Thoracic aorta (tissue), 2 donors: ENCODE measurements at places on chromosomes 1 and 21.

- no peak for DNase-seq
Observed at GRCh38 chr1:245894843-245895242, 612.2 kb downstream of the SMYD3 start.

- DNase-seq: no peak
Observed at GRCh38 chr1:220339581-220339980, 67.3 kb upstream of the RAB3GAP2 start.

DNA sequence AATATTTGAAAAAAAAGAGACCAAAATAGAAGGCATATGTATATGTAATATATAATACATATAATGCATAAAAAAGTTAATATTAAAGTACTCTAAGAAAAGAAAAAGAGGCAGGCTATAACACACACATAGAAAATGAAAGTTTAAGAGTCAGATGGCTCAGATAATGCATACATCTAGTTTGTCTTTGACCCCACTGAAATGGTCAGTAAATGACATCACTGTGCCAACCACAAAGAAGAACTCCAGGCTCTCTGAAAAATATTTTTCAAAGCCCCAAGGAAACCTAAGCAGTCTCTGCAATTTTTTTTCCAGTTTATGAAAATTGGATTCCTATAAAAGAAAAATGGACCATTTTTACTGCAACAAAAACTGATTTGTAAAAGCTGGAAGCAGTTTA lies 55.4 kb upstream of the SCYL3 start:
- DNase-seq: no peak

GRCh38 chr21:15839601-15840000 lies 109.8 kb downstream of the USP25 start:
- no peak for DNase-seq

GRCh38 chr1:54357967-54358366 lies 48.2 kb downstream of the SSBP3 start:
- DNase-seq: no peak

GRCh38 chr1:54273795-54274163 lies 73.8 kb downstream of the MRPL37 start:
- DNase-seq: no peak

- DNase-seq: no peak
Observed at GRCh38 chr1:177122461-177123251, 41.9 kb downstream of the ASTN1 start.

DNA sequence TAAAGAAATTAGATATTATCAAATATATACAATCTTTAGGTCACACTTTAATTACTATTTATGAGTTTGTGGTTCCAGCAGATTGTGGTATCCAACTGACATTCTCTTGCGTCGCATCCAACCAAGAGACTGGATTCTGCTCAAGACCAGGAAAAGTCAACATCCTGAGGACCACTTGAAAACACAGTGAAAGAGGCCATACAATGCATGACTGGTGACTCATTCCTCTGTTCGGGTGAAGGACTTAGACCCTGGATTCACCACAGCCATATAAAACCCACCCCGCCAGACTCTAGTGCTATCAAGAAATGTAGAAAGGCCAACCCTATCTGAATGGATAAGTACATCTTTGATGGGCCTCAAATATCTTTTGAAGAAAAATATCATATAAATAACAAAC lies 14.5 kb upstream of the CFHR4 start:
- DNase-seq: no peak

- no peak for DNase-seq
Observed at GRCh38 chr1:198934901-198935305, 296.1 kb downstream of the PTPRC start.

GRCh38 chr1:86618358-86618757 lies 71.5 kb downstream of the CLCA4 start:
- DNase-seq: no peak

DNA sequence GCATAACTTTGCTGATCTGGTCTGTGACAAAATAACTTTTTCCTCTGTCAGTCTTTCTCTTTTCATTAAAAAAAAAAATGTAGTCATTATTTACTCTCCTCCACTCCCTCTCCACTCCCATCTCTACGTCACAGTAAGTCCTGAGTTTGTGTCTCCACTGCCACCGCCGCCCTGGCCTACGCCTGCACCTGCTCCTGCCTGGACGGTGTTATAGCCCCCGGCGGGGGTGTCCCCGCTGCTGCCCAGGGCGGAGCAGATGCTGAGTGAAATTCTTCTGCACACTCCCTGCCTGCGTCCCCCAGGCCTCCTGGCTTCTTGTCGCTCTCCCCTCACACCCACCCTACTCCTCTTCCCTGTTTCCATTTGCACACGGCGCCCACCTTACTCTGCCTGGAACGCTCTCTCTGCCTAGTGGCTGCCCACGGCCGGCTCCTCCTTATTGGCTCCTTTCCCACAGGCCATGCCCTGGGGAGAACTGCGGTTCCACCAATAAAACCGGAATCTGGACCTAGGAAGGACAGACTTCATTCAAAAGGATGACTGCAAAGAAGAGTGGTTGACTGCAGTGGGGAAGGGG lies 55.2 kb upstream of the C1orf174 start:
- DNase-seq: no peak

- no peak for DNase-seq
Observed at GRCh38 chr21:39489380-39489924, 37.7 kb downstream of the SH3BGR start.

- peak; percentile 15 for DNase-seq
Observed at GRCh38 chr1:10726355-10726754, 70.1 kb downstream of the CASZ1 start.

- DNase-seq: no peak
Observed at GRCh38 chr1:33849211-33849610, 14.7 kb upstream of the HMGB4 start.

- no peak for DNase-seq
Observed at GRCh38 chr1:26689504-26689903, 6.3 kb upstream of the ARID1A start.

DNA sequence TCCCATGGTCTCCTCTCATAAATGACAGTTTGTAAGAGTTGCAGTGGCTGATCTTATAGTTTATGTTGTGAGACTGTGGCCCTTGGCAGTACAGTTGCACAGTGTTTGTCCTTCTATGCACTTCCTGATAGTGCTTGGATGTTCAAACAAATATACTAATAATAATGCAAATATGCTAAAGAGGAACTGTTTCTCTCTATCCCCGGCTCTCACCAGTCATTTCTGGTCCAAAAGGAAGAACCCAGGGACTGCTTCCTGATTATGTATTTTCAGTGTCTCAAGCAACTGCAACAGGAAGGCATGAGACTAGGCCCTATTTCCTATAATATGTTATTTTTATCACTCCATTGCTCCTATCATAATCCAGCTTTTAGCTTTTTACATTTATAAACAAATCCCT lies 17.0 kb upstream of the SUCO start:
- no peak for DNase-seq

DNA sequence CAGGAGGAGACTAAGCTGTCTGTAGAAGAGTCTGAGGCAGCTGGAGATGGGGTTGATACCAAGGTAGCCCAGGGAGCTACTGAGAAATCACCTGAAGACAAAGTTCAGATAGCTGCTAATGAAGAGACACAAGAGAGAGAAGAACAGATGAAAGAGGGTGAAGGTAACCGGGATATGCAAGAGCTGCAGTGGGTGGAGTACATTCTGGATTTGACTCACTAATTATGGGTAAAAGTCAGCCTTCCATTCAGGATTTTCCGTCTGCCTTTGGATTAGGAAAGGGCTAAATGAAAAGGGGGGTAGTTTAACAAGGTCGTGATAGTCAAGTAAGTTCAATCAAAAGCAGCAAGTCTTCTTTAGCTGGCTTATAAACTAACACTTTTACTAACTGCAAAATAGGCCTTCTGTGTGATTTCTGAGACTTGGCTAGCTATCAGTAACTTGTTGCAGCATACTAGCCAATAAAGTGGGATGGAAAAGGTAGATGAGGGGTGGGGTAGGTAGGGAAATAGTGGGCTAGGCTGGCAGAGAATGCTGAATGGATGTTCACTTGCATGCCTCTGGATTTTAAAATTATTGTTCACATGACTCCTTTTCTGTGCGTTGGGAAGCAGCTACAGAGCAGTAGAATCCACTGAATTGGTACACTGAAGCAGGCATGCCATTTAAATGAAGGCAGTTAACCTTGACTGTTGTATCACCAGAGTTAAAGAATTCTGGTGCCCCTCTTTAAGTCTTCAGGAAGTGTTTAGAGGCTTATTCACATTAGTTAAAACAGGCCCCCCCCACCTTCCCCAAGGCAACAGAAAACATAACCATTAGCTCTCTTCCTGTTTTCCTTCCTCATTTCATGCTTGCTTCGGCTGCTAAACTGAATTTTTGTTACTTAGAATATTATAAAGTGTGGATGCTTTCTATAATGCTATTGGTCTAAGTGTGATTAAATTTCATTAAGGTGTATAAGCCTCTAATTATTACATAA lies 15.4 kb downstream of the CCDC17 start:
- no peak for DNase-seq

DNA sequence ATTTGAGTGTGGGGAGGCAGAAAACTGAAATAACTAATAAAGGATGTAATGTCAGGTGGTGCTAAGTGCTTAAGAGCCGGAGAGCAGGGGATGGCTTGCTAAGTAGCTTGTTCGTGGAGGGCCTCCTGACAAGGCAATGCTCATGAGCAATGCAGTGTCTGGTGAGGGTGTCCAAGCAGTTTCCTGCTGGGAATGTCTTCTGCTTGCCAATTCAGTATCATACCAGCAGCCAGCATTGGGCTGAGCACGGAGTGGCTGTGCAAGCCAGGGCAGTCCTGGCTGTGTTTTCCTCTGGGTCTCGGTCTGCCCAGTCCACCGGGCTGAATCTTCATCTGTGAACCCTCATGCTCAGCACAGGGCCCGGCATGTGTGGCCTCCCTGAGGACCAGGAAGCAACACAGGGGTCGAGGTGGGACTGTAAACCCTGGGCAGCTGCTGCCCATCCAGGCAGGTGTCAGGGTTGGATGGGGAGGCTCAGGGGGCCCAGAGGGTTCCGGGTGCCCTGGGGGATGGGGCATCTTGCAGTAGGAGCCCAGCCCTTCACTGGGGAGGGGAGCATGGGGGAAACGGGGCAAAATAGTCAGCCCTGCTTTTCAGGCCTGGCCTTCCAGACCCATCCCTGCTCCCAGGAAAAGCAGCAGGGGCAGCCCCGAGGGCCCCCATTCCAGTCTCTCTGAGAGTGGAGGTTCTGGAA lies 27.5 kb downstream of the EDN2 start:
- no peak for DNase-seq

DNA sequence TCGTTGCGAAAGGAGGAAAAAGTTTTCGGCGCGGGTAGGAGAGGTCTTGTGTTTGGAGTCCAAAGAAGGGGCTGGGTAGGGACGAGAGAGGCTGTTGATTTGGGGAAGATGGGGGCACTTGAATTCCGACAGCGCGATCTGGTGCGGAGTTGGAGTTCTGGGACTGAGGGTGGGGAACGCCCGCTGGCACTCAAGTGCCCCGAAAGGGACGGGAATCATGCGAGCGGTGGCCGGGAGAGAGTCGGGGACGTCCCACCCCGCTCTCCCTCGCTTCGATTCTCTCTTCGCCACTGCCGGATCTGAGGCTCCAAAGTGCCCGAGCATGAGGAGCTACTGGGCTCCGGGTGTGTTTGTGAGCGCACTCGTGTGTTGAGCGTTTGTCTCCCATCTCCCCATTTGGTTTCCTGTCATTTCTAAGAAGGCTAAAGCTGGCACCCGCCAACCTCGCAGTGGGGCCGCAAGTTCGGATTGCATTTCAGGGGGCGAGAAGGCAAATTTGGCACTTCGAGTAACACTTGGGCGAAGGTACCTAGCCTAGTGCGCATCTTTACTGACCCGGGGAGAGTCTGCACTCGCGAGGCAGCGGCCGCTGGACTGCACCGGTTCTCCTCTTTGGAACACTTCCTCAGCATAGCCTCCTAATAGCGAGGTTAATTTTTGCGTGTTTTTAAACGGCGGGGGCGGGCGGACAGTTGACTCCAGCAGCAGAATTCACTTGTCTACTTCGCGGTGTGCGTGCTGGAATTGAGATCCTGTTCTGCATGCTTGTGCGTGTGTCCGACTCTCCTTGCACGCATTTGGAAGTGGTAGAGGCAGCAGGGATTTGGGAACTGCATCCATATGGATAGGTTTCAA lies 1.2 kb downstream of the CHRM3 start:
- DNase-seq: no peak

DNA sequence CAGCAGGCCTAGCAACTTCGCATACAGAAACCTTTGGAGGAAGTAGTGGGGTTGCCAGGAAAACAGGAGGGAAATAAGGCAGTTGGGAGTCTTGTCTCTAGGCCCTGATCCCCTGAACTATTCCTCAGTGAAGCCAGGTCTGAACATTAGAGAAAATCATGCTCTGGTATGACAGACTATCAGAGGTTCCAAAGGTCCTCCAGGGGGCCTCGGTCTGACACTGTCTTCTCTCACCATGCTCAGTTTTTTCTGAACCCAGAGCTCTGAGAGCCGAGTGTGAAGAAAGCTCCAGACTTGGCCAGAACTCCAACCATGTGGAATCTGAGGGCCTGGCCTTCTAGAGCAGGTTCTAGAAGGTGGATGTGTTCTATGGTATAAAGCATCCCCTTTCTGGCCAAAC lies 4.0 kb downstream of the TOMM40L start:
- DNase-seq: no peak

- no peak for DNase-seq
Observed at GRCh38 chr1:81607086-81607485, 193.6 kb upstream of the ADGRL2 start.

GRCh38 chr1:19429611-19430010 lies 55.7 kb downstream of the CAPZB start:
- no peak for DNase-seq

DNA sequence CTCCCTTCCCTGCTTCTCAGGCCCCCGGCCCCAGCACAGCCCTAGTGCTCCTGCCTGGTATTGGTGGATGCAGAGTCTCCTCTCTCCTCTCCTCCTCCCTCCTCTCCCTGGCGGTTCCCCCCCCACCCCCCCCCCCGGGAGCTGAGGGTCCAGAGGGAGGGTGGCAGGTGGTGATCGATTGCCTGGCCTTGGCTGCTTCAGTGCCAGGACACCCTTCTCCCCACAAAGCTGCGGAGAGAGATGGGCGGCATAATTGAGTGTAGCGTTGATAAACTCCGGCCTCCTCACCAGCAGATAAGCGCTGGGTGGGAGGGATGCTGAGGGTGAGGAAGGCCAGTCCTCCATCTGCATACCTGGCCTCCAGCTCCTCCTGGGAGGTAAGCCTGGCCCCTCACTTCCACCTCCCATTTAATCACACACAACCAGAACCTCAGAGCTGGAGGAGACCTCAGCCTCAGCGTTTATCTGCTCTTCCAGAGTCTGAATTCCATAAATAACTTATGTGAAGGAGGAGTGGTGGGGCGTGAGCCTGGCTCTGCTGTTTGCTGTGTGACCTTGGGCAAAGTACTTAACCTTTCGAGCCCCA lies 60.8 kb downstream of the LRRN2 start:
- DNase-seq: no peak

DNA sequence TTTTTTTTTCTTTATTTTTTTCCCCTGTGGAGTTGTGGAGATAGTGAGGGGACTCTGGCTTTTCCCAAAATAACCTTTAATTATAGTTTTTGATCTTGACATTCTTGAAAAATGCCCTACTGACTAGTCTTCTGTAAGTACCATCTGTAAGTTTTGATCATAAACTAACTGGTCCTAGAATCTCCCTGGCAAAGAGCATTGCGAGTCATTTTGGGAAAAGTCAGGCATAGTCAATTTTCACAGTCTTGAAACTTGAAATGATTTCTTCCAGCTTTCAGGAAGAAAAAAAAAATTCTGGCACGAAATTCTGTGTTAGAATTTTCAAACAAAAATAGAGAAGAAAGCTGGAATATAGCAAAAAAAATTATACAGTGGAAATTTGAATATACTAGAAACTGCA lies 181.2 kb upstream of the SNX7 start:
- no peak for DNase-seq
